Mesendoderm (in vitro differentiated cells): ENCODE measurements at places on chromosomes 6 and 20.
A peak's percentile ranks its signal among the peaks of the same experiment; 100 is the strongest.

DNA sequence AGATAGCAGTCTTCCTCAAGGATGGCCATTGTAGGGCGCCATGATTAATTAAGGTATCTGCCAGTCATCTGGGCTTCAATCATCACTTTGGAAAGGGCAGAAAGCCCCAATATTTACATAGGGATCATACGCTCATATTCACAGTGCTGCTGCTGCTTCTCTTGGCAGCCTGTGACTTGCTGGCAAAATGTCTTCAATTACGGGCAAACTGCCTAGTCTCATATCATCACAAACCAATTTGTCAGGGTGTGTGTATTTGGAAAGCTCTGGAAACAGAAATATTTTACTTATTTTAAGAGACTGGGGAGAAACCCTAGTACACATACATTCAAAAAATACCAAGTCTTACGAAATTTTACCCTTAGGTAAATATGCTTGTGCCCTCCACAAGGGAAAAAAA, 77.6 kb downstream of the SAMD5 start:
- no peak for DNase-seq

GRCh38 chr6:20569000-20569610, 34.8 kb downstream of the CDKAL1 start:
- DNase-seq, result peak; percentile 19

DNA sequence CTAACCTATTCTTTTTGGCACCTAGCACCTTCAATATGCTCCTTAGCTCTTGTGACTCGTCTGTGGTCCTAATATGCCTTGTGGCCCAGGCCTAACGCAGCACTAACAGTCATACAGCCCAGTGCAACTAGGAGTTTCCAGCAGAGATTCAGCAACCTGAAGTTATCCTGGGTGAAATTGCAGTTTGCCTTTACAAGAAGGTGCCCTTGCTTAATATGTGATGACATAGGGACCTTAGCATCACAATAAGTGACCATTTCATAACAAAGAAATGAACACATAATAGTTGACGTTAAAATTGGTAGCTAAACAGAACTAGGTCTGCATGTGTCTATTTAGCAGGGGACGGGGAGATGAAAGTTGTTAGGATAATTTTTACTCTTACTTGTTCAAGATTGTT, 10.1 kb downstream of the FIG4 start:
- no peak for DNase-seq

GRCh38 chr20:58995461-58996225, 11.4 kb downstream of the CTSZ start:
- DNase-seq, result no peak

DNA sequence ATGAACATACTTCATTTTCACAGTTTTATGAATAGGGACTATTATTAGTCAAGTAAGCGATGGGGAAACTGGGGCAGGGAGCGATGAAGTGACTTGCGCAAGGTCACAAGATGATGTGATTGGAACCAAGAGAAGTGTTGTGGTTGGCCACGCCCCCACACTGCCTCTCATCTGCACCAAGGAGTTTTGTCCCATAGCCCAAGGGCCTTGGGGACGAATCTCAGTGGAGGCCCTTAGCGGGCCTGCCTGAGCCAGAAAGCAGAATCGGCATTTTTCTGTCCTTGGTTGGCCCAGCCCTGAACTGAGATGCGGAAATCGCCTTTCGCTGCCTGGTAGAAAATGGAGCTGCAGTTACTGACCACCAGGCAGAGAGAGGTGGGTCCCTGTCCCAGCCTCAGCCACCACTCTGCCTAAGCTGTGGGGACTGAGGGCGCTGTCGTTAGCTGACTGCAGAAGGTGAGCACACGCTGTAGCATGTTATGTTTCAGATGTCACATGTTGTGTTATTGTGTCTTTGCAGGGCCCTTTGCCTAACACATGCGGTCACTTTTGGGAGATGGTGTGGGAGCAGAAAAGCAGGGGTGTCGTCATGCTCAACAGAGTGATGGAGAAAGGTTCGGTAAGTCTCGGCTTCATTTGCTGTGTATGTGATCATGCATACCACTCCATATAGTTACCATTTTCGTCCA, 57.8 kb downstream of the PTPN1 start:
- DNase-seq, result no peak

- no peak for DNase-seq
Measured at GRCh38 chr6:170313716-170314295, 7.2 kb downstream of the FAM120B start.

GRCh38 chr20:61934716-61935530, 130.8 kb downstream of the TAF4 start:
- peak; percentile 39 for DNase-seq

DNA sequence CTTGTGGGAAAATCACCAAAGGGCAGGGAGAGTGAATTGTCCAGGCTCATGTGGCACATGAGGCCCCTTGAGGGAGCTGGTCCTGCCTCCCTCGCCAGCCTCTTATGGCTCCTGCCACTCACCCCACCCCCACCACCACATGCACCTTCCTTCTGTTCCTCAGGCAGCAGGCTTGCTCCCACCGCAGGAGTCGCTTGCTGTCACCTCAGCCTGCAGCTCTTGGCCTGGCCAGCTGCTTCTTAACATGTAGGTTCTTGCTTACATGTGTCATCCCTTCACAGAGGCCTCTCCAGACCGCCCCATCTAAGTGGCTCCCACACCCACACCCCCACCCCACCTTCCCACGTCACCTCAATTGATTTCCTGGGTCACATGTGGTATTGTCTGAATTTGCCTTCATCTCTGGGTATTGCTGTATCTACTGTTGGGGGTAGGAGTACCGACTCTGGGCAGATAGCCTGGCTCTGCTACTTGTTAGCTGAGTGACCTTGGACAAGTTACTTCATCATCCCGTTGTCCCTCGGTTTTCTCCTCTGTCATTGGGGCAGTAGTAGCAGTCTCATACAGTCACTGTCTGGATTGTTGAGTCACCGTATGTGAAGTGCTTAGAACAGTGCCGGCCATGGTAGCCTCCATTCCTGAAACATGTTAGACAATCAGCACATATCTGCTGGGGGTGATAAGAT, 41.7 kb downstream of the SLC9A8 start:
- peak; percentile 22 for DNase-seq
